Endothelial cell (in vitro differentiated cells): ENCODE measurements at places on chromosomes 4 and X. TPM values are rescaled to one million over a fixed set of nuclear protein-coding genes. Genes with fewer than 3 reads are reported as not detected.

- no peak for DNase-seq
Observed at GRCh38 chrX:11629593-11630211, 36.0 kb downstream of the ARHGAP6 start.

GRCh38 chr4:124633285-124633941 lies 79.1 kb downstream of the ANKRD50 start:
- DNase-seq = no peak

- DNase-seq = no peak
Observed at GRCh38 chrX:68685685-68686084, 38.2 kb downstream of the STARD8 start.

DNA sequence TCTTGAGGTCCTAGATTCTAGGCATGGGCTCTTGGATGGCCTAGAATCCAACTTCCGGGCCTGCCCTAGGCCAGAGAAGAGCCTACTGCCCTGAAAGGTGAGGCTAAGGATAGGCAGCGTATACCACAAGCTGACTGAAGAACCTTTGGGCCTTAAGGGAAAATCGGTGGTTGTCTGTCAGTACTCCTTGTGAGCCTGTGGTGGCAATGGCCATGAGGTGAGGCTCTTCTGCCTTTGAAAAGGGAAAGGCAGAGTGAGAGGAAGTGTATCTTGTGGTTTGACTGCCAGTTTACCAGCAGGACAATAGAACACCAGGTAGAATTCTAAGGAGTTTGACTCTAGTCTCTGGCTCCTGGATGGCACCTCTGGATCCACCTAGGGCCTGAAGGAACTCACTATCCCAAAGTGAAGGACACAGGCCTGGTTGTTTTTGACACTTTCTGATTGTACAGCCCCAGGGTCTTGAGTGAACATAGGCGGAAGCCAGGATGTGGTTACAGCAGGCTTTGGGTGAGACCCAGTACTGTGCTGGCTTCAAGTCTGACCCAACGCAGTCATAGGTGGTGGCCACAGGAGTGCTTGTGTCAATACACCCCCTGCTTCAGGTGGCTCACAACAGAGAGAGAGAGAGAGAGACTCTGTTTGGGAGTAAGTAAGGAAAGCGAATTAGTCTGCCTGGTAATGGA lies 20.9 kb downstream of the ITIH6 start:
- DNase-seq = no peak

- DNase-seq = peak; percentile 5
Observed at GRCh38 chr4:89889289-89889688, 5.4 kb upstream of the MMRN1 start.

- DNase-seq = no peak
Observed at GRCh38 chrX:69151866-69152284, 13.4 kb downstream of the PJA1 start.

GRCh38 chrX:23902419-23902818 lies 5.3 kb downstream of the APOO start:
- no peak for DNase-seq

DNA sequence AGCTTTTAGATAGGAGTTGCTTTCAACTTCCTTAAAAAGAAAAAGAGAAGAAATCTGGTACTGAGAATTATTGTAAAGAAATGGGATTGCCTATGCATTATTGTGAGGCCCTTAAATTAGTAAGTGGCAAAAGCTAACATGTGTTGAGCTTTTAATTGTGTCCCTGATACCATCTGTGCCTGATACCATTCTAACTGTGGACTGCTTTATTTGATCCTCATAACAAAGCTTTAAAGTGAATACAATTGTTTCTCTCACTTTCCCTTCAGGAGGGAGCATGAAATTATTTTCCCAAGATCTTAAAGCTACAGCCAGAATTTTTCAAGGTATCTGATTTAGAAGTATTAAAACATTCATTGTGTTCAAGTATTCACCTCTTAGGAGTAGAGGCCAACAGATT lies 9.9 kb downstream of the KCTD8 start:
- no peak for DNase-seq

GRCh38 chrX:150872773-150873336 lies 25.6 kb downstream of the CD99L2 start:
- no peak for DNase-seq

DNA sequence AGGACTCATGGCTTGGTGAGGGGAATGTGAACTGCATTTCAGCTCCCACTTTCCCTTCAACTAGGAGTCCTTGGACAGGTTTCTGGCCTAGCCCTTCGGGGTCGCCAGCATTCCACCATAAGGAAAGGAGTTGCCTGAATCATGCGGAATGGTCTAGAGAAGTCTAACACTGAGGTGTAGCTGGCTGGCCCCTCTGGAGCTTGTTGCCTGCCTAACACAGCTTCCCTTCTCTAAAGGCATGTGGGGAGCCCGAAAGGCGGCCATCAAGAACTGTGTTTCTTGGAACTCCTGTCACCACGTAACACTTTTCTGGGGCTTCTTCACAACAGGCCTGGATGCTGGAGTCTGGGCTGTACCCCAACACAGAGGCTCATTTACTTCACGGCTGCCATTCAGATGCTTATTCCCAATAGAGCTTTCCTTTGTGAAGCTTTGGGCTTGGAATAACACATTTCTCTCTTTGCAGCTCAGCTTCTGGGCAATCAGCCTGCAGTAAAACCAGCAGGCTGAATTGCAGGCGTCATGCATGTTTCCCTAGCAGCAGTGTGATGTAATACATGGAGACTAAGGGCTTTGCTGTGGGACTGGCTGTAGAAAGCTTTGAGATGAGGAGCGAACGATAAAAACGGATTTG lies 5.4 kb downstream of the GABRQ start:
- no peak for DNase-seq

GRCh38 chr4:40055863-40056715 lies 561 bp upstream of the N4BP2 start:
- peak; percentile 66 for DNase-seq

DNA sequence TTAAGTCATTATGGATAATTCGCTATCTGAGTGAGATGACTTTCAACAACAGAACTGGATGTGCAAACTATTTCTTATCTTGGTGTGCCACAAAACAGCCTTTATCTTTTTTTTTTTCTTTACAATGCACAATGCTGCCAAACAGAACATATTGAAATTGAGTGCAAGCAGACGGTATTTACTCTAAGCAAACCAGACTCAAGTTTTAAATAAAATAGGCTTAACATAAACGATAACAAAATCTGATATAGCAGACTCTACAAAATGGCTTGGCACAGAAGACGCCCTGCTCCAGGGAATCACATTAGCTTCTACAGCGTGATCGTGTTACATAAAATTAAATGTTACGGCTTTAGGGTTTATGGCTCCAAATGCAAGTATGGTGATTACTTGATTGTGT lies 9.6 kb upstream of the STK32B start:
- DNase-seq = no peak

GRCh38 chr4:108540536-108540935 lies 79.8 kb upstream of the RPL34 start:
- DNase-seq = no peak

DNA sequence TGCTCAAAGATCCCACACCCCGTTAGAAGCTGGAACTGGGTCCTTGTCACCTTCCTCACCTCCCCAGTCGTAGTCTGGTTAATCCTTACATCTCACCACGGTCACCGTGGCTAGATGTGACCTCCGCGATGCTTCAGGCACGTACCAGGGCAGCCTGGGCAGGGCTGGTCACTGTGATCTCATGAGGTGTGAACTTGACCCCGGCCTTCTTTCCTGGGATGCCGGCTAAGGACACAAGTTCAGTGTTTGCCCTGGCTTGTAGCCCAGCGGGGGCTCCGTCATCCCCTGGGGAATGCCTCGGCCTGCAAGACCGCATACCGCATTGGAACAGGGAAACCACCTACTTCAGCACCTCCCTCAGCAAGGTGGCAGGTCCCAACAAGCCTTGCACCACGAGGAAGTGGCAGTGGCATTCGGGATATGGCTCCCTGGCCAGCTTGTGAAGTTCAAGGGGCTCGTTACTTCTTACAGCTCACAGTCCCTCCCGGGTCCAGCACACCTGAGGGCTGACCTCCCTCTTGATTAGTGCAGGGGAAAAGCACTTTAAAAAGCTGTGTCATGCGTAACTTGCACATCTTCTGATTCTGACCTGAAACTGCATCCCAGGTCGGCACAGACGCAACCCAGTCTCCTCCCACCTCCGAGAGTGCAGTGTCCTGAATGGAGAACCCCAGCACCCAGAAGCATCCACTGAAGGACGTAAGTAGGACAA lies 25.9 kb downstream of the NOP14 start:
- no peak for DNase-seq

GYPB gene
- total RNA-seq = not detected

UNC5C gene
- total RNA-seq = 0.97 TPM

HSFX4 gene
- total RNA-seq = not detected

POU4F2 gene
- total RNA-seq = 0.59 TPM

TKTL2 gene
- not detected for total RNA-seq

PAGE5 gene
- total RNA-seq = not detected

DOK7 gene
- total RNA-seq = 0.69 TPM

MID2 gene
- 7.2 TPM for total RNA-seq

HS6ST2 gene
- total RNA-seq = 1.1 TPM

CRMP1 gene
- total RNA-seq = 71.2 TPM

AKAP14 gene
- not detected for total RNA-seq

SMIM31 gene
- not detected for total RNA-seq

HSFX2 gene
- total RNA-seq = 2.0 TPM
